Stimulated activated CD4-positive, alpha-beta T cell treated with anti-CD3 and anti-CD28 coated beads, TNF-alpha, amount 100 ng/mL, for 48 hours (primary cell): ENCODE measurements at places on chromosomes 3 and 15.

GRCh38 chr3:151479452-151479851 is 18.6 kb upstream of the IGSF10 start:
- no peak for DNase-seq

- no peak for DNase-seq
Measured at GRCh38 chr3:183038221-183038620, 57.9 kb upstream of the DCUN1D1 start.

GRCh38 chr3:143070977-143071551 is 48.5 kb upstream of the CHST2 start:
- DNase-seq = no peak

GRCh38 chr3:121979734-121980449 is 42.2 kb downstream of the ILDR1 start:
- no peak for DNase-seq

GRCh38 chr3:32021748-32022147 is 40.2 kb downstream of the ZNF860 start:
- DNase-seq = no peak

DNA sequence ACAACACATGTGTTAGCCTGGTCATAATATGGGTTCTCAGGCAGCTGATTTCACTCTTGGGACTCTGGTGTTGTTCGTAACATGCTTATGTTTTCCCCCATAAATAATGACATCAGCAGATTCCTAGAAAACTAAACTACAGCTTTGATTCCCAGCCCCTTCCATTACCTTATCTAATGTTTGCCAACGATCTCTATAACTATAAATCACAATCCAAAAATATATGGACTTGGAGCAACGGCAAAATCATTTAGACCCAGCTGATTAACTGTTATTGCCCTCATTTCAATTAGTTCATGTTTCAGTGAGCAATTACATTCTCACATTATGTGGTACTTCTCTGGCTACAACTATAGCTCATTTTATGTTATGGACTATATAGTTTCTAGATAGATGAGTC is 531.3 kb downstream of the MAGI1 start:
- no peak for DNase-seq

GRCh38 chr15:98939311-98940080 is 68.1 kb downstream of the PGPEP1L start:
- DNase-seq = no peak

- DNase-seq = no peak
Measured at GRCh38 chr3:24237971-24238706, 256.5 kb downstream of the THRB start.

- DNase-seq = no peak
Measured at GRCh38 chr15:51818150-51818549, 11.3 kb upstream of the TMOD3 start.

DNA sequence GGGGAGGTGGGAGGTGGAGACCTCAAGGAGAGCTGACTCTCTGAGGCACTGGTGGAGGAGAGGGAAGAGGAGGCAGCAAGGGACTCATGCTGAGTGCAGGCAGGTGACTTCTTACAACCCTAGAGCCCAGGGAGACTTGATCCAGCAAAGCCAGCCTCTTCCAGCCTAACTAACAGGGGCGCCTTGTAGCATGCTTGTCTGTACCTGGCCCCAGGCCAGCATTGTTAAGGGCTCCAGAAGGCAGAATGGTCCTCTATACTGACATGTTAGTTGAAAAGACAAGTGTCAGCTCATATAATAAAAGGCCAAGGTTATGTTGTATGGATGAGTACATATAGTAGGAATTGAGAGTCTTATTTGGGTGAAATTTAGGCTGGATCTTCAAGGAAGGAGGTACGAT is 65.4 kb downstream of the CHDH start:
- DNase-seq = no peak

DNA sequence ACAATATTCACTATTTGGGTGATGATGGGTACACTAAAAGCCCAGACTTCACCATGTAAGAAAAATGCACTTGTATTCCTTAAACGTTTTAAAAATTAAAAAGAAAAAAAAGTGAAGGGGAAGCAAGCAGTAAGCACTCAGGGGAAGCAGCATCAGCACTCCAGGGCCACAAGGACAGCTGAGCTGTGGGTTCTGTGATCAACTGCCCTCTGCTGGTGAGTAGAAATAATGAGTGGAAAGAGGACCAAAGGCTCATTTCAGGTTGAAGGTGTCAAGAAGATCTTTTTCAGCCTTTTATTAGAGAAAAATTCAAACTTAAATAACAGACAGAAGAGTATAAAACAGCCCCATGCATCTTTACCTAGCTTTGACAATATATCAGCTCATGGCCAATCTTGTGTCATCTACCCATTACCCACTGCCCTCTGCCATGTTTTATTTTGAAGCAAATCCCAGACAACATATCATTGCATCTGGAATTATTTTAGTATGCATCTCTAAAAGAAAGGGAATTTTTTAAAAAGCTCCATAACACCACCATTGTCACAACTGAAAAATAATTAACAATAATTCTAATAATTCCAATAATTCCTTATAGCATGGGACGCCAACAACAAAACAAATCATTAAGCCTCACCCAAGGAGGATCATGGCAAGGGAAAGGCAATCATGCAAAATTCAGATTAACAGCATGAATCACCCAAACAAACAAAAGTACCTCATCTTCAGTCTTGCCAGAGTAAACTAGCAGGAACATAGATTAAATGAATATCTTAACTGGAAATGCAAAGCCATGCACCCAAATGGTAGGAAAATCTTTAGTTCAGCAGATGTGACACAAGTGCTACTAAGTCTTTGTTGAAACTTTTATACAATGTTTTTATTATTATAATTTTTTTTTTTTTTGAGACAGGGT is 42.5 kb downstream of the TAMM41 start:
- no peak for DNase-seq

GRCh38 chr3:160163229-160163878 is 61.9 kb upstream of the C3orf80 start:
- DNase-seq = no peak

GRCh38 chr15:101210466-101210865 is 41.4 kb downstream of the CHSY1 start:
- DNase-seq = no peak

DNA sequence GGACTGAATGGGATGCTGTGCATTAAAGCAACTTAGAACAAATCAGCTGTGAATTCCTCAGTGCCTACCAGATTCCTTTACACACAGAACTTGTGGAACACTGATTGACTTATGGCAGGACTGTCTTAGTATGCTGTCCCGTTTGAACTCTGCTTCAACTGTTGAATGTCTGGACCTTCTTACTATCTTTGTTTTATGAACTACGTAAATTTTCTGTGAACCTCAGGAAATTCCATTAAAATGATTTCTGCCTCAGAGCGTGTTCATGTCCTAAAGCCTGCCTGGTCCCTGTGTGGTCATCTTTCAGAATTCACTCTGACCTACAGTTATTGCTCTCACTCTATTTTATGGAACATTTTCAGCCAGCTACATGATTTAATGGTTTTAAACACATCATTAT is 29.4 kb upstream of the FBN1 start:
- no peak for DNase-seq

DNA sequence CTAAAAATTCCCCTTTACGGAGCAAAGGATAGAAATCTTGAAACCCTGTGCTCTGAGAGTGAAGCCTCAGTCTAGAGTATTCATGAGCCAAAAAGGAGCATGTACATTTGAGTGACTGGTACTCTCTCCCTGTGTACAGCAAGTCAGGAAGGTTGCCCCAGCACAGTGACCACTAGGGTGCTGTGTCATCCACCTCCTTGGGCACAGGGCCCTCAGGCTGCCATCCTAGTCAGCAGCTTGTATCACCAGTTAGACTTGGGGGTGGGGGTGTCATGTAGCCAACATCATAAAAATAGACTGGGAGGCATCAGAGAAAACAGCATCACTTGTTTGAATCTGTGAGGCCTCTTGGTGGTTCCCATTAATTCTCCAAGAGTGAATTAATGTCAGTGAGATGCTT is 12.0 kb downstream of the NME9 start:
- DNase-seq = no peak

DNA sequence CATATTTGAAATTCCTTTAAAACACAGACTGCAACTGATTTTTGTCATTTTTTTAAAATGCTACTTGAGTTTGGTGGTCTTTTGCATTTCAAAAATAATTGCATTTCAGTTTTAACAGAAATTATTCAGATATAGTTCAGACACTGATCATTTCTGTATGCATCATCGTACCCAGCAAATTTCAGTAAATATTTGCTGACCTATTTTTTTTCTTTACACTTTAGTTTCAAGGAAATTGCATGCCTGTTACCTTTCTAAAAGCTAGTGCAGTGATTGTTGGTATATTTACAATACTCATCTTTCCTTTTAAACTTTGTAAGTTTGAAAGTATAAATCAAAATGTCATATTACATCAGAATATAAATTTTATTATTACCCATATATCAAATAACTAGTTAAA is 32.4 kb downstream of the ALCAM start:
- DNase-seq = no peak

DNA sequence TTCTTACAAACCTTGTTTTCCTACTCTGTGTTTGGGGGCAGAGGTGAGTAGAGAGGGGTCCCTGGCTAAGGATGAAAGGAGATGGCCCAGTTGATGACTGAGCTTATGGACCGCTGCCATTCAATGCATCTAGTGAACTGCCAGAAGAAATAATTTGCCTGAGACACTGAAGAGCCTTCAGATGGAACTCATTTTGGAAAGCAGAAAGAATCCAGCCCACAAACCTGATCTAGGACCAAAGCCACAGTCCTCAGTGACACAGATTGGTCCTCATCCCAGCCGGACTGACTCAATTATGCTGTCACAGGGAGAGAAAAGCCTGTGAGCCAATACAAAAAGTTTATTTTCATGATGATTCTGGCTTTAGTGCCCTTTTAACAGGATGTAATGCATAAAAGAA is 82.7 kb downstream of the CD47 start:
- DNase-seq = no peak

DNA sequence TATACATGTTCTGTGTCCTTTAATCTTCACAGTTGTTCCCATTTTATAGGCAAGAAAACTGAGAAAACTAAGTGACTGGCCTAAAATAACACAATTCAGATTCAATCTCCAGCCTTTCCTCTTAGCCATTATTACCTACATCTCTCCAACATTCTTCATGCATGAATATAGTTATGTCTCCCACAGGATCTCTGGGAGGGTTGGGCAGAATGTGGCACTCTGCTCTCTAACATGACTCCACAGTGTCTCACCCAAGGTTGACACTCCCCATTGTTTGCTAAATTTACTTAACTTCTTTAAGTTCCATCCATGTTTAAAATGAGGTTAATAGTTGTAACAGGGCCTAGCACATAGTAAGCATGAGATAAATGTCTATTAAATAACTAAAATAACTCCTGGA is 276.3 kb downstream of the ERC2 start:
- no peak for DNase-seq

DNA sequence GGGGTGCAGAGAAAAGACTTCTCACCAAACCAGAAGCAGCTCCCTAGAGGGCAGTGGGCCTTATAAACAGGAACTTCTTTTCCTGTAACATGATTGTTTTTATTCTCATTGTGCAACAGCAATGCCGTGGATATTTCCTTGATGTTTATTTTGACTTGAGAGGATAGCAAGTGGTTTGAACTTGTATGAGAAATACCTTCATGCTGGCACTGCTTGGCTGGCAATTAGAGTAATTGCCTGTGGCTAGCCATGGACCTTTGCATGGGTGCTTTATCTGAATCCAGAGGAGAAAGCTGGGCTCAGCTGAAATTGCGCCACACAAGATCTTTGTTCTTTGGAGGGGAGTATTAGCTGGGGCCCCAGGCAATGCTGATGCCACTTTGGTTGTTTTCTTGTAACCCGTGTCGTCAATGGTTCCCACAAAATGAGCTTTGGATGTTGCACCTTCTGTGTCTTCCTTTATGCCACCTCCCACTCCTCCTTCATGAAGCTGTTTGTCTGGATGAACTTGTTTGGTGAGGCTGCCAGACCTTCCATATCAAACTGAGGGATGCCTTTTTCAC is 37.9 kb downstream of the CMTM8 start:
- no peak for DNase-seq

DNA sequence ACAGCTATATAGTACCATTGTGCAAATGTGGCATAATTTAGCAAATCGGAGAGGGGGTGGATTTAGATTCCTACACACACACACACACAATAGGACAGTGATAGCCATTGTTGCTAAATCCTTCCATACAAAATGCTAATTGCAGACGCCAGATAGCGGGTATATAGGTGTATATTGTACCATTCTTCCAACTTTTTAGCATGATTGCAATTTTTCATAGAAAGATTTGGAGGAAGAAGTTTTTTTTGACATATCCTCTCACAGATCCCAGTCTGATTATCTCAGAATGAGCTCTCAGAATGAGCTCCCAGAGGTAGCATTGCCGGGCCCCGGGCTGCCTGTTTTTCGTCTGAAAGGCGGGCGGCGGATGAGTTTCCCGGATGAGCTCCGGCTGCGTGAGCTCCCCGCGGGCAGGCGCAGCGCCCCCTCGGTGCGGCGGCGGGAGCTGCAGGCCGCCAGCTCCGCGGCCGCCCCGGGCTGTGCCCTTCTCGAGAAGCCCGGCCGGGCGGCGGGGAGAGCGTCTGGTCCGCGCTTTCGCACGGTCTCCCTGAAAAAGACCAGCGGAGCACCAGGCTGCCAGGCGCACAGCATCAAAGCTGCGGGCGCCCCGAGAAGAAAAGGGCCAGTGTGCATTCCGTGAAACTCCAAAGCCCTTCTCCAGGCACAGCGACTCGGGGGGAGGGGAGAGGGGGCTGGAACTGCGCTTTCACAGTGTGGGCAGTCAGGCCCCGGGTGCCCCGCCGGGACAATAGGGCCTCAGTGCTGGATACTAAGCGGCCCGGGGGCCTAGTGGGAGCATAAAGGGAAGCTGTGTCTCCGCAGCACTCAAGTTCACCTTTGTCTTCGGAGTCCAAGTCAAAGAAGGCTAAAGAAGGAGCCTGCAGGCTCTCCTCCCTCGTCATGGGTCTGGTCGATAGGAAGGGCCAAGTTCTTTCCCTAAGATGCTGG is 12.0 kb upstream of the SHC4 start:
- peak; percentile 55 for DNase-seq

GRCh38 chr3:146390006-146390772 is 79.2 kb downstream of the PLSCR2 start:
- DNase-seq = no peak

DNA sequence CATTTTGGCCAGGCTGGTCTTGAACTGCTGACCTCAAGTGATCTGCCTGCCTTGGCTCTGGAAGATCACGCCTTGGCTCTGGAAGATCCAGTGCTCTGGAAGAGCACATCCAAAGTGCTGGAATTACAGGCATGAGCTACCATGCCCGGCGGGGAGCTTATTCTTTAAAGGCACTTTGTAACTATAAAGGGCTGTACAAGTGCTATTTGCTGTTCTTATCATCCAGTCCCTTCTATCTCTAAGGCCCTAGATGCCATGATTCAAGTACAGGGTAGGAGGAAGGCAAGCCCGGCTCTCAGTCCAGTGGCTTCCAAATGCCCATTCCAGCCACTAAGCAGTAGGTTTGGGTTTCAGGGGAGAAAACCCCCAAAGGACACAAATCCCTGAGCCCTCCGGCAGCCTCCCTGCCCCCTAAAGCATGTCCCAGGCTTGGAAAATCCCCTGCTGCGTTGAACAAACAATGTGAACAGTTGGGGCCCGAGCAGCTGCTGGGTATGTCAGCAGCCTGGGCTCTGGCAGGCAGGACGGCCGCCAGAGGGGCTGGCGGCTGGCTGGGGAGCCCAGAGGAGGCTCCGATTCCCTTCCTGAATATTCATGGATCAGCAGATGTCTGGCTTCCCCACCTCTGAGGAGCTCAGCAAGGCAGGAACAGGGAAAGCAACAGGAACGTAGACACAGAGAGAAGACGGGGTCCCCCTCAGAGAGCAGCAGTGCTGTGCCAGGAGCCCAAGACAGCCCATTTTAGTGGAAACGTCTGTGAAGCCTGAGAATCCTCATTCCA is 7.7 kb downstream of the IGDCC4 start:
- DNase-seq = no peak

GRCh38 chr3:37704064-37704463 is 157.6 kb upstream of the CTDSPL start:
- DNase-seq = no peak
